ENCODE measurements at places on chromosomes 11 and 22.

DNA sequence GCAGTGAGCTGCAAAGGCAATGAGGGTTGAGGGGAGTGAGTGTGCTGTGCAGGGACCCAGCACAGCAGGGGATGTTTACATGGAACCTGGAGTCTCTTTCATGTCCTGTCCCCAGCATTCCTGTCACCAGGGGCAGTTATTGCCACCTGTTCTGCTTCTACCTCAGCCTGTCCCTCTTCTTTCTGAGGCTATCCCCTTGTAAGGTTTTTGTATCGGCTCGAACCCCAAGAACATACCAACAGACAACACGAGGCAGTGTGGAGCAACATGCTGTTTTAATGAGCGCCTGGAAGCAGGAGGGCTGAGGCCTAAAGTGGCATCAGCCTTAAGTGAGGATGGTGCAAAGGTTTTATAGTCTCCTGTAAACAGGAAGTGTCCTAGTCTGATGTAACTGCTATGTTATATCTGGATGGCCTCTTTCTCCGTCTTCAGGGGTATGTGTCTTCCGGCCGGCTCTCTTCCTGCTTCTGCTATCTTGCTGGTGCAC, 3.9 kb downstream of the SCGB2A2 start:
- no peak for DNase-seq

DNA sequence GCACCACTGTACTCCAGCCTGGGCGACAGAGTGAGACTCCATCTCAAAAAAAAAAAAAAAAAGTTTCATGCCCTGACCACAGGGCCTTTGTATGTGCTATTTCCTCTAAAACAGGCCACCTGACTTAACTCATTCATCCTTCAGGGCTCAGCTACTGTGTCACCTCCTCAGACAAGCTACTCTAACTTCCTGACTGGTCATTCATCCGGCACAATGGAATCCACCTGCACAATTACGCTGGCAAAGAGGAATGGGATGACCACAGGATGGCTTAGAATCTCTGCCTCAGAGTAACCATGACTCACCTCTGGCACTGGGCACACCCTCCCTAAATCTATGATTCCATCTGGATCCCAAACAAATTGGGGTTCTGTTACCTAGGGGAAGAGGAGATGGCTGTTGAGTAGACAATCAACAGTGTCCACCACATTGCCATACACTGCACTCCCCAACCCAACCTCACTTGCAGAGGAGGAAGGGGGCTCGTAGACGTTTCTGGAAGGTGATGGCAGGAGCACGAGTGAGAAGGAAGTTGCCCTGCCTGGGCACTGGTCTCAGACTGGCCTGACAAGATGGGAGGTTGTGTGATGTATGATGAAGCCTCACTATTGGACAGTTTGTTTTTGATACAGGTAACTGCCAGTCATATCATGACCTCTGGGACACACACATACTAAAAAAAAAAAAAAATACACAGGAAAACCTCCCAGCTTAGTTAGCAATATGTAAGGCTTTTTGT, 22.8 kb upstream of the HMOX1 start:
- no peak for DNase-seq

DNA sequence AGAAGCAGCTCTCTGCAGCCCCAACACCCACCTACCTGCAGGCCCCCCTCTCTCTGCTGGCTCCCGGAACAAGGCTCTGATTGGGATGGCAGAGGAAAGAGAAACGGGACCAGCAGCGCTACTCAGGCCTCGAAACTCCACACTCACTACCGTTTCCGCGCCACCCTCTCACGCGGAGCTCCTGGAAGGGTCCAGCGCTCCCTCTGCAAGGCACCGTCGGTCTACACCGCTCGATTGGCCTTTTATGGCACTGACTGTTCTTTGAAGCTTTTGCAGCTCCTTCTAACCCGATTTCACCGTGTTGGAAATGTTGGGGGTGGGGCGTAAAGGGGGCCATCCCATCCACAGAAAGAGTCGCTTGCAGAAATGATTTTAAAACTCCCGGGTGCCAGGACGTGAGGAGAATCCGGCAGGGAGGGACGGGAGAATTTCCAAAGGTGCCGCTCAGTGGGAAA, 323 bp upstream of the PANX1 start:
- DNase-seq: peak; percentile 18

DNA sequence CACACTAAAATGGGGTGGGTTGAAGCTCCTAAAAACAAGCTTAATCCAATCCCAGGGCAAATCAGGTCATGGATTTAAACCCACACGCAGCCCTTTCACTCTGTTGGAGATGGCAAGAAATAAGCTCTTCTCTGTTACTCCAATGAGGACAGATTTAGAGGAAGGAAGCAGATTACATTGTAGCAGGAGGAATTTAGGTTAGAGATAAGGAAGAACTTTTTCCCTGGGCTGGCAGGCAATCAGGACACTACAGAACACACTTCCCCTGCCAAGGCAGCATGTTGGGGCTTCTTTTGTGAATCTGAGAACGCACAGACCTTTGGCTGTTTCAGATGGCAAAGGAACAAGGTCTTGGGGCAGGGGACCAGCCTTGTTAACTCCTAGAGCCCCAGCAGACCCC, 46.2 kb downstream of the C11orf58 start:
- DNase-seq: no peak

GRCh38 chr22:39616051-39616450, 45.5 kb downstream of the CACNA1I start:
- no peak for DNase-seq

GRCh38 chr22:30186041-30186440, 60.5 kb downstream of the LIF start:
- peak; percentile 66 for DNase-seq

- no peak for DNase-seq
Observed at GRCh38 chr11:93498161-93498560, 45.0 kb downstream of the SMCO4 start.
